ENCODE measurements at places on chromosomes 2 and 18. TPM values are rescaled to one million over a fixed set of nuclear protein-coding genes. Genes with fewer than 3 reads are reported as not detected.

The LCT gene
- not detected for total RNA-seq

The CD8B2 gene
- total RNA-seq = not detected

The NXPH2 gene
- total RNA-seq = not detected

The CFC1 gene
- 24.7 TPM for total RNA-seq

The DTNA gene
- total RNA-seq = 32.2 TPM

The SP140 gene
- total RNA-seq = 0.52 TPM

The ARHGAP15 gene
- total RNA-seq = not detected

- no peak overlapping the region for H3K27ac ChIP-seq
- H3K27me3 ChIP-seq = no peaks in the 10 kb centered on the region
These were observed 83.0 kb upstream of the TAF1B start for GRCh38 chr2:9760069-9760901.

GRCh38 chr2:145596416-145596815 lies 1076.5 kb upstream of the ZEB2 start:
- H3K36me3 ChIP-seq = no peaks in the 10 kb centered on the region
- DNase-seq = no peak
- H3K4me1 ChIP-seq = no peaks in the 10 kb centered on the region

GRCh38 chr18:30499721-30500120 lies 542.8 kb downstream of the DSC3 start:
- H3K27ac ChIP-seq = no peak overlapping the region
- H3K4me1 ChIP-seq = no peaks in the 10 kb centered on the region
- DNase-seq = no peak
- H3K27me3 ChIP-seq = no peaks in the 10 kb centered on the region
- H3K4me3 ChIP-seq = no peak overlapping the region

GRCh38 chr2:172999641-173000386 lies 75.8 kb upstream of the MAP3K20 start:
- DNase-seq = no peak
- no peak overlapping the region for H3K27ac ChIP-seq
- no peaks in the 10 kb centered on the region for H3K36me3 ChIP-seq
- H3K27me3 ChIP-seq = no peaks in the 10 kb centered on the region

- no peaks in the 10 kb centered on the region for H3K27me3 ChIP-seq
- no peak overlapping the region for H3K27ac ChIP-seq
- H3K4me1 ChIP-seq = no peaks in the 10 kb centered on the region
- H3K36me3 ChIP-seq = no peaks in the 10 kb centered on the region
- DNase-seq = no peak
These were observed 256.7 kb upstream of the FN1 start for GRCh38 chr2:215692387-215693079.

GRCh38 chr2:168427451-168427850 lies 28.6 kb upstream of the CERS6 start:
- H3K36me3 ChIP-seq = no peaks in the 10 kb centered on the region
- H3K27me3 ChIP-seq = no peaks in the 10 kb centered on the region
- no peaks in the 10 kb centered on the region for H3K4me1 ChIP-seq
- H3K4me3 ChIP-seq = no peak overlapping the region
- DNase-seq = no peak

- peaks cover 11% of the 10 kb centered on the region for H3K36me3 ChIP-seq
- H3K4me1 ChIP-seq = peaks cover 8% of the 10 kb centered on the region
- H3K27me3 ChIP-seq = no peaks in the 10 kb centered on the region
- no peak overlapping the region for H3K27ac ChIP-seq
- no peak overlapping the region for H3K4me3 ChIP-seq
These were observed 9.9 kb downstream of the CCT7 start for GRCh38 chr2:73243884-73244570.

GRCh38 chr2:118403658-118404451 lies 315.6 kb downstream of the INSIG2 start:
- H3K4me3 ChIP-seq = no peak overlapping the region
- H3K27me3 ChIP-seq = no peaks in the 10 kb centered on the region
- no peaks in the 10 kb centered on the region for H3K36me3 ChIP-seq
- H3K27ac ChIP-seq = no peak overlapping the region
- no peak for DNase-seq

DNA sequence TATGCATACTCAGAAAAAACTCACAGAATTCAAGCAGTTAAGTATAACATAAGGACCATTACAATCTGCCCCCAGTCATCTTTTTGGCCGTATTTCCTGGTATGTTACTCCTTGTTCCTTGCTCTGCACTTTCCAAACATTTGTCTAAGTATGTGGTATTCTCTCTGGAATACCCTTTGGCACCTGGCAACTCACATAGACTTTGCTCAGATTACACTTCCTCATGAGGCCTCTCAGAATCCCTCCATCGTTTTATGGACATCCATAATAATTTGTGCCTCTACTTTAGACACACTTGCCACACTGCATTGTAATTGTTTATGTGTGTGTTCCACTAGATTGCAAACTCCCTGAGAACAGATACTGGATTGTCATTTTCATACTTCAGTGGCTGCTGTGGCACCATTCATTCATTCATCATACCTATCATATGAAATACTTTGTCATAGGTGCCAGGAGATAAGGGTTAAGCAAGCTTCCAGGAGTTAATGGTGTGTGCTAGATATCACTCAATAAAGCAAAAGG lies 84.0 kb downstream of the HIBCH start:
- H3K36me3 ChIP-seq = no peaks in the 10 kb centered on the region
- H3K4me1 ChIP-seq = no peaks in the 10 kb centered on the region
- H3K27me3 ChIP-seq = no peaks in the 10 kb centered on the region
- no peak overlapping the region for H3K27ac ChIP-seq
- no peak overlapping the region for H3K4me3 ChIP-seq

DNA sequence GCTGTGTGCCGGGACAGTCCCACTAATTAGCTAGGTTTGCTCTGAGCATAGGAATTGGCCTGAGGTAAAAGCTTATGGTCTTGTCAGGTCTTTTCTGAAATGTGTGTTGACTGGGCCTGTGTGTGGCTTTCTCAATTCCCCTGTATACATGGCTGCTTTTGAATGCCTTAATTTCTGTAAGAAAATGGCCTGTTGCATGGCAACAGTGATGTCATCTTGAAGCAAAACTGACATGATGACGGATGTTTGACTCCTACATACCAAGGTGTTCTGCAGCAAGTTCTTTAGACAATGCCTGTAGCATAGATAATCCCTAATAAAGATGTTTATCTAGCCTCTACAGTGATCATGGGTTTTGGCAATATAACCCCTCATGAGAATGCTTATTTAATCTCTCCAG lies 198.5 kb downstream of the OTX1 start:
- H3K4me1 ChIP-seq = no peaks in the 10 kb centered on the region
- no peaks in the 10 kb centered on the region for H3K36me3 ChIP-seq
- no peak overlapping the region for H3K4me3 ChIP-seq

DNA sequence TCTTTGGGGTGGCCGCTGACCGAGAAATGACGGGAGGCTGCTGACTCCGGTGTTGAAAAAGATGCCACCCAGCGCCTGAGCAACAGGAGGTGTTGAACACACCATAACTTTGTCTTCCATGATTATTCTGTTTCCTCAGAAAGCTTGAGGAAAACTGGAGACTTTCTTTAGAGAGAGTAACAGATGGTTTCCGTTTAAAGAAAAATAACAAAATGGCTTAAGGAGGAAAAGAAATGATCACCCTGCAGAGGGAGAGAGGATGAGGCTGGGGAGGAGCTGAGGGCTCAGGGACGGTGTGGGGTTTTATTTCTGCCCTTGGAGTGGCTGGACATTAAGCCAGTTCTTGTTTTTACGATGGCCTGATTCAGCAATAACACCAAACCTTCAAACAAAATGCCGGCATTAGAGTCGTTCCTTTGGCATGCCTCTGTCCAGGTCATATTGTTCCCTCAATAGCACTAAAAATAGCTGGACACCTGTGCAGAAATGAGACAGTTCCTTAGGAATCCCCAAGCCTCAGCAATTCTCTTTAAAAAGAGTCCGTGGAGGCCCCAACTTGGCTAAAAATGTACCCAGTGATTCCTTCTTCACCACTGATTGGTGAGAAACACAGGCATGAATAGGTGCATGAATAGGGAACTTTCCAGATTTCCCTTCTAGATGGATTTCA lies 182.4 kb downstream of the ALPK2 start:
- no peak for DNase-seq
- H3K4me1 ChIP-seq = no peaks in the 10 kb centered on the region
- no peaks in the 10 kb centered on the region for H3K27me3 ChIP-seq
- no peak overlapping the region for H3K4me3 ChIP-seq
- H3K36me3 ChIP-seq = no peaks in the 10 kb centered on the region

- no peak overlapping the region for H3K27ac ChIP-seq
- H3K4me3 ChIP-seq = no peak overlapping the region
- H3K36me3 ChIP-seq = no peaks in the 10 kb centered on the region
These were observed 23.6 kb upstream of the ZCCHC2 start for GRCh38 chr18:62499263-62499650.

DNA sequence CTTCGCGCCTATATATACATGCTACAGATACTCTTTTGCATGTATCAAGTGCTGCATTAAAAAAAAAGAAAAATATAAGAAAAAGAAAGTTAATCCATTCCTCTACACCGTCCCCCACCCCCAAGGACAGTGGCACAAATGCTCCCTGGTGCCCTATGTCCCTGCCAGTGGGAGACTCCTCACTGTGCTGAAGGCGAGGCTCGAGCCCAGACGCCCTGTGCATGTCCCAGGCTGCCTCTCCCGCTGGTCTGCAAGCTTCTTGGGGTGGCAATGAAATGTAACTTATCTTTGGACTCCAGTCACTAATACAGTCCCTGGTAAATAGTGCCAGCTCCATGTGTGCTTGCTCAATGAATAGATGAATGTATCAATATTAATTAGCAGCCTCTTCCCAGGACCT lies 185.6 kb upstream of the SMAD2 start:
- DNase-seq = no peak
- no peaks in the 10 kb centered on the region for H3K27me3 ChIP-seq
- H3K4me1 ChIP-seq = no peaks in the 10 kb centered on the region
- H3K4me3 ChIP-seq = no peak overlapping the region
- H3K27ac ChIP-seq = no peak overlapping the region

GRCh38 chr2:69209482-69209881 lies 177.5 kb downstream of the GFPT1 start:
- H3K27me3 ChIP-seq = no peaks in the 10 kb centered on the region
- DNase-seq = no peak
- H3K36me3 ChIP-seq = no peaks in the 10 kb centered on the region
- H3K4me3 ChIP-seq = no peak overlapping the region
- no peak overlapping the region for H3K27ac ChIP-seq

DNA sequence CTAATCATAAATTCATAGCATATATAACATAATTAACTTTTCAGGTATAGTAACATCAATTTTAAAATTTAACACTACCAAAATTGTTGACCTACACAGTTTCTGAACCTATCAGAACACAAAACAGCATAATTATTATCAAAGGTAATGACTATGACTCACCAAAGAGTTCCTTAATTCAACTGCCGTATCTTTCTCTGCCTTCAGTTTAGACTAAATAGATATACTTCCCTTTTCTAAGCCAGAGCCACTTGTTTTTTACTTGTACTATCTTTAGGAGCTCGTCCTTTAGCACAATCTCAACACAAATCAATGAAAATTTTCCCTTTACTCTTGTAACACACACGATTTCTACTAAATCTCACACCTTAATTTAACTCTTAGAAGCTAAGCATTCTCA lies 54.4 kb downstream of the CCDC88A start:
- H3K4me3 ChIP-seq = no peak overlapping the region
- H3K36me3 ChIP-seq = no peaks in the 10 kb centered on the region
- H3K4me1 ChIP-seq = peaks cover 10% of the 10 kb centered on the region
- peak overlapping the region; percentile 65 for H3K27ac ChIP-seq
- no peak for DNase-seq

DNA sequence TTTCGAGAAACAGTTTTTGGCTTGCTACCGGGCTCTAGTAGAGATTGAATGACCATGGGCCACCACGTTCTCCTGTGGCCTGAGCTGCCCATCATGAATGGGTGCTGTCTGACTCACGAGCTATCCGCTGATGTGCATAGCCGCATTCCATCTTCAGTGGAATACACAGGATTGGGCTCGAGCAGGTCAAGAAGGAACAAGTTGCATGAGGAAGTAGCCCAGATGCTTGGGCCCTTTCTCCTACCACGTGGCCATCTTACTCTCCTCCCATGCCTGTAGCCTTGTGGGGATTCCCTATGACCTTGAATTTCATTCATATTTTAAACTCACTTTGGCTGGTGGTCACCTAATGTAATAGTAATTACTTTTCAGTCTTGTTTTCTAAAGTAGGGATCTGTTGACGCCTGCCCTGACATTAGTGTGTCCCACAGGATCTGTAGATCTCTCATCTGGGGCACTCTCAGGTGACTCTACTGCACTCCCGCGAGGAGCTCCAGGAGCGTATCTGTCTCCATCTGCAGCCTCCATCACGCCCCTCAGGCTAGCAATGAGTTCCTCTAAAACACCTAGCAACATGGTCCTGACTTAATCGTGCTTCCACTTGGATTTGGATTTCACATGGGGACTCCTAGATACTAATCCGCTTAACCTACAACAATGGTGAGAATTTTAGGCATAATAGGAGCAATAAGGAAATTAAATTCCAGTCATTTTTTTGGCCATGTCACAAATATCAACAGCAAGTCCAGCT lies 67.8 kb downstream of the PSMG2 start:
- H3K4me1 ChIP-seq = no peaks in the 10 kb centered on the region
- no peaks in the 10 kb centered on the region for H3K36me3 ChIP-seq
- H3K27ac ChIP-seq = no peak overlapping the region
- H3K27me3 ChIP-seq = no peaks in the 10 kb centered on the region
- no peak for DNase-seq

DNA sequence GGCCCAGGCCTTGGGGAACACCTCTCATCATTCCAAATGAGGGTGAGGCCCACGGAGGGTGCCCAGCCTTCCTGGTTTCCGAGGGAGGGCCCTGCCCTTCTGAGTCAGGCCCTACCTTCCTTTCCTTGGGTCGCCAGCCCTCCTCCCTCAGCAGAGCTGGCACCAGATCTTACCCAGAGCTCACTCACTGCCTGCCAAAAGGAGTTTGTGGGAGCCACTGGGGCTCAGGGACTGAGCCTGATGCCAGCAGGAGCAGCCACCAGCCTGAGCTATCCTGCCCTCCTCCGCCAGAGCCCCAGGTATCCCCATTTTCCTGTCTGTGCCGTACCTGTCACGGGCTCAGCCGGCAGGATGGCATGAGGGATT lies 64.1 kb downstream of the NRP2 start:
- no peaks in the 10 kb centered on the region for H3K36me3 ChIP-seq
- H3K4me1 ChIP-seq = no peaks in the 10 kb centered on the region
- H3K4me3 ChIP-seq = no peak overlapping the region
- no peaks in the 10 kb centered on the region for H3K27me3 ChIP-seq
- no peak overlapping the region for H3K27ac ChIP-seq

- H3K4me3 ChIP-seq = no peak overlapping the region
- H3K27me3 ChIP-seq = no peaks in the 10 kb centered on the region
- H3K36me3 ChIP-seq = no peaks in the 10 kb centered on the region
- no peak for DNase-seq
These were observed 46.6 kb upstream of the RHOB start for GRCh38 chr2:20400306-20400705.

DNA sequence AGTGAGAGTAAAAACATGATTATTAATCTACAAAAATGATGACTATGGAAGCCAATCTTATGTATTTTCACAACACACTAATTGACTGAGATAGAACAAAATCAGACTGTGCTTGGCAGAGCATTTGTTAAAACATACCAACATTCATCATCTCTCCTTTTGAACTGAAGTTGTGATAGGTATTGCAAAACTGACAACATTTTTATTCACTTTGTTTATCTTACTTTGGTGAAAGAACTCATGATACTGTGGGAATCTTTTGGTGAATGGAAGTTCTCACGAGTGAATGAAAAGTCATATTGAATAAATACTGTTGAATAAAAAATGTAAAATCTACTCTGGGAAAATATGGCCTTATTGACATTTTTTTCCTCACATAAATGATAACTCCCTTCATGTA lies 1430.2 kb upstream of the PIK3C3 start:
- H3K4me3 ChIP-seq = no peak overlapping the region
- no peaks in the 10 kb centered on the region for H3K27me3 ChIP-seq
- H3K4me1 ChIP-seq = no peaks in the 10 kb centered on the region
- H3K36me3 ChIP-seq = no peaks in the 10 kb centered on the region
- H3K27ac ChIP-seq = no peak overlapping the region

Data from body of pancreas (tissue), 4 donors.